T-helper 2 cell (primary cell): ENCODE measurements at places on chromosomes 2 and 18.

- no peak for DNase-seq
Measured at GRCh38 chr2:71181316-71181715, 45.6 kb downstream of the PAIP2B start.

DNA sequence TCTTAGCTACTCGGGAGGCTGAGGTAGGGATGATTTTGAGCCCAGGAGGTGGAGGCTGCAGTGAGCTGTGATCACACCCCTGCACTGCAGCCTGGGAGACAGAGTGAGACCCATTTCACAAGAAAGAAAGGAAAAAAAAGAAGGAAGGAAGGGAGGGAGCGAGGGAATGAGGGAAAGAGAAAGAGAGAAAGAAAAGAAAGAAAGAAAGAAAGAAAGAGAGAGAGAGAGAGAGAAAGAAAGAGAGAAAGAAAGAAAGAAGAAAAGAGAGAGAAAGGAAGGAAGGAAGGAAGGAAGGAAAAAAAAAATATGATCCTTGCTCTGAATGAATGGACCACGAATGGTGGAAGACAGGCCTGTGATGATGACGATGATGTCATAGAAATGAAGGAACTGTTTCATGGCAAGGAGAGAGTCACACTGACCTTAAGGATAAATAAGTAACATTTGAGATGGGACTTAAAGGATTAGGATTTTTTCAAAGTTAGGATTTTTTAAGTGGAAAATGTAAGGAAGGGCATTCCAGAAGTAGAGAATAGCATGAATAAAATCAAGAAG lies 2.2 kb upstream of the GORASP2 start:
- no peak for DNase-seq

GRCh38 chr2:33617989-33618388 lies 18.9 kb upstream of the FAM98A start:
- DNase-seq, result no peak

DNA sequence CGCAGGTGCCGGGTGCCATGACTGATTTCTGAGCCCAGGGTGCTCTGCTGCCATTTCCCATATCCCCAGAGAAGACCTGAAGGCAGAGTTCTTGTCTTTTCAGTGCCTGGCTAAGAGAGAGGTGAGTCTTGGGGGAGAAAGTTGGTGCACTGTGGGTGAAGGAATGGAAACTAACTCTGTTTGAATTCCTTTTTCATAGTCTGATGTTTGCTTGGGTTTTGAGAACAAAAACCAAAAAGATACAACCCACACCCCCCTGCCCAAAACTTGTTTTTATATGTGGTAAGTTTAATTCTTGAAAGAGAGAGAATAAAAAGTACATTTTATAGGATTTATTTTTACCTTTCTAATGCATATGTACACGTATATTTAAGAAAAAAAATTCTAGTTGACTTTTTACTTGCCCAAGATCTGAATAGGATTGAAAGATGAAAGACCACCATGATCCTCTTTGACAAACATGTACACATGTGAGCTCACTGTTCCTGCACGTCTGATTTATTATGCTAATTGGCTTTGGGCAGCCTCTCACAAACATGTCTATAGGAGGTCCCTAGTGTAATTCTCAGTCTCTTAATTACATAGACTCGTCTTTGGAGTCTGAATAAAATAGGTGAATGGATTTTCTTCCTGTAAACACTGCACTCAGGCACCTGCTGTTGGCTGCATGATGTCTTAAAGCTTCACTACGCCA lies 46.3 kb downstream of the ARL4C start:
- DNase-seq, result no peak

DNA sequence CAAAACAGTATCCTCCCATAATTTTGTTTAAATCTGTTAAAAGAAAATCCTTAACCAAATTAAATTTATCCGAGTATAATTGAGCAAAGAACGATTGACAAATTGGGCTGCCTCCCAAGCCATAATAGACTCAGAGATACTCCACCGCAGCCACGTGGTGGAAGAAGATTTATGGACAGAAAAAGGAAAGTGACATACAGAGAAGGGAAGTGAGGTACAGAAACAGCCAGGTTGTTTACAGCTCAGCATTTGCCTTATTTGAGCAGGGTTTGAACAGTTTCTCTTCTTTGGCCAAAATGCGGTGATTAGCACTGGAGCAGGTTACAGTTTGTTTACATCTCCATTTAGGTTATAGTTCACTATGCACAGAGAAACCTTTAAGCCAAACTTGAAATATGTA lies 60.8 kb downstream of the KYNU start:
- DNase-seq, result no peak

- DNase-seq, result no peak
Measured at GRCh38 chr2:179435000-179435399, 170.4 kb upstream of the SESTD1 start.

- no peak for DNase-seq
Measured at GRCh38 chr2:241359481-241360045, 3.5 kb downstream of the FARP2 start.

DNA sequence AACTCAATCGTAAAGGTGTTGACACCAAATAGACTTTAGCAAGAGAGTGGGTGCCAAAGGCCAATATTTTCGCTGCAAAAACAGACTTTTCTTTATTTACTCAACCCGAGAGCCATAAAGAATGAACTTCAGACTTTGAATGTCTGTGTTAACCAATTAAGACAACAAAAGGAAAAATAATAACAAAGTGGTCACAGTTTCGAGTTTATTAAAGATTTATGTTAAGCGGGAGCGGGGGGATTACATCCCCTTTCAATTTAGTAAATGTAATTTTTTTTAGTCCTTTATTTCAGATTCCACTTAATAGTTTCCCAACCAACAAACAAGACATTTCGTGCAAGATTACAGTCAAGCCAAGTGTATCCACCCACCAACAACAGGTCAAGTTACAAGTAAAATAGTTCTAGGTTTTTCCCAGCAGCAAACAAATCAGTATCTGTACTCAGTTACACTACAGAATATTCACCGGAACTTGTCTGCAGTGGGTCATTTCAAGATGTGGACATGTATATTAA lies 9.0 kb downstream of the CDH2 start:
- DNase-seq, result no peak

DNA sequence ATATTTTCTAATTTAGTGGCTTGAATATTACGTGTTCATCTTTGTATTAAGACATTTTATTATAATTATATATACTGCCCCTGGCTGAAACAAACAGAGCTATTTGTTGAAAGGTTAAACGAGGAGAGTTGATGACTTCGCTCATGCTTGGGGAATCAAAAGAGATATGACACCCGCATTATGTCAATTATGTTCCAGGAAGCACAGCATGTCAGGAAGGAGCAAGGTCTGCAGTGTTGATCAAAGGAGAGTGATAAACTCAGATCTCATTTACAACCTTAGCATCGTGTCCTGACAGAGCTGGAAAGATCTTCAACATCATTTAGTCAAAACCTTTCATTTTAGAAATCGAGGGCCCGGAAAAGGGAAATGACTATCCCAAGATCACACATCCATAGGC lies 510.1 kb downstream of the TDRD15 start:
- no peak for DNase-seq

GRCh38 chr2:5696945-5697521 lies 4.8 kb downstream of the SOX11 start:
- no peak for DNase-seq

GRCh38 chr18:3720159-3720558 lies 270.2 kb downstream of the TGIF1 start:
- DNase-seq, result no peak

DNA sequence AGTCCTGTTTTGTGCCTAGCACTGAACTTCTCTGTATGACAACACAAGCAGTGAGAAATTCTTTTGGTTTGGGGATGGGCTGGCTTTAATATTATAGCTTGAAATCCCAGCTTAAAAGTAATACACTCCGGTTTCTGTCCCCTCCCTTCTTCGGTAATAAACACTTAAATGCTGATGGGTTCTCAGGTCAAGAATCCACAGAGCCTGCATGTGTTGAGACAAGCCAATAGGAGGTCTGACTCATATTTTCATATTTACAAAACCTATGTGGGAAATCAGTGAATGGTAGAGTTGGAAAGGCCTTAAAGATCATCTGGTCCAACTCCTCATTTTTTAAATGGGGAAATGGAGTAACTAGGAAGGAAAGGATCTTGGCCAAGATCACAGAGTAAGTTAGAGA lies 47.5 kb downstream of the VSNL1 start:
- DNase-seq, result no peak

DNA sequence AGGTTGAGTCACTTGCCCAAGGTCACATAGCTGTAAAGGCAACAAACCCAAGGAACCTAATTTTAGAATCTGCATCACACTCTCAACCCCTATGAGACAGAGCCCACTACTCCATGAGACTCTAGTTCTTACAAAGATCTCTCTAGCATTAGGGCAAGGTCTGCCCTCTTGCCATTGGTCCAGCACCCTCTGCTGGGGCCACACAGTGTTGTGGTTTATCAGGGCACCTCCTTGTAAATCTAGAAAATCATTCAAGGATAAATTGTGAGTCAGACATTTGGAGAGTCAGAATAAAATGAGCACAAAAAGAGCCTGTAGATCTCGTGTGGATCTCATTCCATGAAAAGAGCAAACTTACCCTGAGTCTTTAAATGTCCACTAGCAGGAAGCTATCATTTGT lies 91.2 kb downstream of the SLC8A1 start:
- DNase-seq, result no peak

GRCh38 chr2:96107708-96108065 lies 8.7 kb downstream of the ADRA2B start:
- DNase-seq, result no peak

DNA sequence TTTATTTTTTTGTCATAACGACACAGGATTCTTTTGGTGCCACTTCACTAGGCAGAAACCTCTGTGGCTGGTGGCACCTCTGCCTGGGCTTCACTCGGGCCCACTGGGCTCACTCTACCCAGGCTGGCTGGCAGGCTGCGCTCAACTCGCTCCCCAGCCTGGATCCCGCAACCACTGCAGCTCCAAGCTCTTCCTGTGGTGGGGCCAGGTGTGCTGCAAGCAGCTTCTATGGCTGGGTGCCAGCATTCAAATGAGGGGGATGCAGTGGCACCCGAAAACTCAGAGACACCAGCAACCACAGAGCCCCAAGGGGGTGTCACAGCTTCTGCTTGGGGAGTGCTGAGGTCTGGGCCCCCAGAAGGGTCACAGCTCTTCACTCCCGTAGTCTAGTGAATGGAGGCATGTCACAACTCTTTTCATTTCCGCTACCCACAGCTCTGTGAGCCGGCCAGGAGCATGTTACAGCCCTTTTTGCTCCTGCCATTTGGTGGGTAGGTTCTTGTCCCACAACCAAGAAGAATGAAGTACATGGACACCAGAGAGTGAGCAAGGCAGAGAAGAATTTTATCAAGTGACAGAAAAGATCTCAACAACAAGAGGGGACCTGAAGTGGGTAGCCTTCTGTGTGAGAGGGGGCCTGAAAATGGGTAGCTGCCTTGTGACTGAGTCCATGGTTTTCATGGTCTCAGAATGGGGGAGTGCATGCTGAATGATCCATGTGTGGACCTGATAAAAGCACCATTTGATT lies 170.1 kb downstream of the UBR3 start:
- no peak for DNase-seq
